ENCODE measurements at places on chromosomes 4 and X.

DNA sequence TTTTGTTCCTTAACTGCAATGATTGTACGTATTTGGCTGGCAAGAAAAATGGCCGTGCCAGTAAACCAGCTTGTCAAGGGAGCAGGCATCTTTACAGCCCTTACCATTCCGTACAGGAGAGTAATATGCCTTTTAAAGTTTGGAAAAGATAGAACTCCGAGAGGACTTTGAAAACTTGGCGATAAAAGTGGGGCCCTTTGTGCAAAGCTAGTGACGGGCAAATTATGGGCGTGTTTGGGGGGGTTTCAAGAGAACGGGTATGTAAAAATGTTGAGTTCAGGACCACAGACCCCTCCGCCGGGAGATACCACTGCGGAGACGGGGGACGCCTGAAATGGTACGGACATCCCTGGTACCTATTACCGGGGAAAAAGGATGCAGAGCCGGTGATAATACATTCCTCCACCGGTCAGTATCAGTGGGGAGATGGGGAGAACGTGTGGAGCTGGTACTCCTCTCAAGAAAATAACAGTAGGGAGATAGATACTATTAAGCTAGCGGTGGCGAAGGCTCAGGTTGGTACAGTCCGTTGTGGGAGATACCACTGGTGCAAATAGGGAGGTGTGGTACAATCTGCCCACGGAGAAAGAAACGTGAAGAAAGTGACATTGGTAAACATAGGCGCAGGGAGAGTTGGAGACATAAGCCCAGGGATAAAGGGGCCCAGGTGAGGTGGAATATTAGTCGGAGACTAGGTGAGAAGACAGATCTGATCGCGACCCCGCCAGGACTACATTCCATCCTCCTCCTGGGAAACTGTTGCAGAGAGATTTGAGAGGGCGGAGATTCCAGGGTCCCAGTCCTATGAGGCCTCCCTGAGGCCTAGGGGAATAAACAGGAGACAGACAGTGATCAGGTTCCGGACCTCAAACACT, 14.5 kb downstream of the SPACA5 start:
- peak; percentile 51 for DNase-seq

- no peak for DNase-seq
Observed at GRCh38 chr4:166875821-166876220, 358.5 kb downstream of the SPOCK3 start.

DNA sequence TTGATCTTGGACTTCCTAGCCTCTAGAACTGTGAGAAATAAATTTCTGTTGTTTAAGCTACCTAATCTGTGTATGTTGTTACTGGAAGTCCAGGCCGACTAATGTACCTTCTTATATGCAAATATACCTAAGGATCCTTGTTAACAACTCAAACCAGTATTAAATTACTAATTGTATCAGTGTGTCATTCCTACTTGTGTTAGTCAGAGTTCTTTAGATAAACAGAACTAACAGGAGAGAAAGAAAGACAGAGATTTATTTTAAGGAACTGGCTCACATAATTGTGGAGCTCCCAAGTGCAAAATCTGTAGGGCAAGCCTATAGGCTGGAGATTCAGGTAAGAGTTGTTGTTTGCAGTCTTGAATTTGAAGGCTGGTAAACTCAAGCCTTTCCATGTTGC, 120.0 kb downstream of the ADGRL3 start:
- DNase-seq: no peak

GRCh38 chr4:68581383-68582338, 5.5 kb upstream of the UGT2B17 start:
- no peak for DNase-seq

GRCh38 chr4:77358315-77358928, 201.4 kb downstream of the CCNG2 start:
- DNase-seq: no peak

GRCh38 chrX:66638591-66639500, at the start of gene EDA2R:
EDA2R (minus strand) TSS chrX:66639078; CDS start chrX:66616020, 23,058 bp downstream.
- DNase-seq: no peak

Measured in activated CD8-positive, alpha-beta memory T cell treated with anti-CD3 and anti-CD28 coated beads for 1 hour (primary cell).